A549 treated with ZK216348 at 1 μM for 4 hours (cell line): ENCODE measurements at places on chromosomes 7 and 10. TPM values are rescaled to one million over a fixed set of nuclear protein-coding genes. Genes with fewer than 3 reads are reported as not detected.

The HHEX gene
- 12.8 to 15.5 TPM (median 14.1 TPM) in 5 replicates for total RNA-seq

The FXYD4 gene
- not detected in 5 replicates for total RNA-seq

The AGAP5 gene
- total RNA-seq, result 1.7 to 3.5 TPM (median 3.1 TPM) in 5 replicates

The MEST gene
- 34.3 to 42.6 TPM (median 39.5 TPM) in 5 replicates for total RNA-seq

The TAX1BP1 gene
- total RNA-seq, result 61.4 to 115 TPM (median 72.9 TPM) in 5 replicates

The OR2A5 gene
- not detected in 5 replicates for total RNA-seq

The TUBB8 gene
- total RNA-seq, result 0.06 TPM in 1 of 5 replicates, not detected in the others

The IFT22 gene
- 50.6 to 55.2 TPM (median 52.1 TPM) in 5 replicates for total RNA-seq

The RFC2 gene
- 53.8 to 64.3 TPM (median 55.9 TPM) in 5 replicates for total RNA-seq

The FOXP2 gene
- total RNA-seq, result not detected in 5 replicates

The TPST1 gene
- total RNA-seq, result 6.1 to 8.8 TPM (median 7.4 TPM) in 5 replicates

The CHRM2 gene
- not detected in 5 replicates for total RNA-seq

The ANKRD30A gene
- 0.33 to 1.0 TPM (median 0.80 TPM) in 5 replicates for total RNA-seq

The RBM48 gene
- 6.2 to 8.9 TPM (median 6.4 TPM) in 5 replicates for total RNA-seq

The SEMA4G gene
- 7.1 to 10.2 TPM (median 7.7 TPM) in 5 replicates for total RNA-seq

The NACAD gene
- 0.14 to 0.39 TPM (median 0.35 TPM) in 5 replicates for total RNA-seq

The CYP26C1 gene
- total RNA-seq, result not detected in 5 replicates

The TAS2R41 gene
- total RNA-seq, result not detected in 5 replicates

The DLX5 gene
- total RNA-seq, result not detected in 5 replicates

The OR6V1 gene
- total RNA-seq, result not detected in 5 replicates
